ENCODE measurements at places on chromosomes 5 and 9.

GRCh38 chr9:106697390-106697749, 165.6 kb upstream of the ZNF462 start:
- DNase-seq: no peak

- no peak for DNase-seq
These were observed 161.9 kb upstream of the HMHB1 start for GRCh38 chr5:143649937-143650621.

GRCh38 chr9:135525241-135526088, 4.2 kb downstream of the LCN1 start:
- no peak for DNase-seq

- no peak for DNase-seq
These were observed 135.7 kb downstream of the MAN2A1 start for GRCh38 chr5:109825450-109825849.

GRCh38 chr5:57635146-57635777, 152.7 kb upstream of the ACTBL2 start:
- DNase-seq: no peak

- no peak for DNase-seq
These were observed 199.6 kb downstream of the YTHDC2 start for GRCh38 chr5:113713051-113713450.

DNA sequence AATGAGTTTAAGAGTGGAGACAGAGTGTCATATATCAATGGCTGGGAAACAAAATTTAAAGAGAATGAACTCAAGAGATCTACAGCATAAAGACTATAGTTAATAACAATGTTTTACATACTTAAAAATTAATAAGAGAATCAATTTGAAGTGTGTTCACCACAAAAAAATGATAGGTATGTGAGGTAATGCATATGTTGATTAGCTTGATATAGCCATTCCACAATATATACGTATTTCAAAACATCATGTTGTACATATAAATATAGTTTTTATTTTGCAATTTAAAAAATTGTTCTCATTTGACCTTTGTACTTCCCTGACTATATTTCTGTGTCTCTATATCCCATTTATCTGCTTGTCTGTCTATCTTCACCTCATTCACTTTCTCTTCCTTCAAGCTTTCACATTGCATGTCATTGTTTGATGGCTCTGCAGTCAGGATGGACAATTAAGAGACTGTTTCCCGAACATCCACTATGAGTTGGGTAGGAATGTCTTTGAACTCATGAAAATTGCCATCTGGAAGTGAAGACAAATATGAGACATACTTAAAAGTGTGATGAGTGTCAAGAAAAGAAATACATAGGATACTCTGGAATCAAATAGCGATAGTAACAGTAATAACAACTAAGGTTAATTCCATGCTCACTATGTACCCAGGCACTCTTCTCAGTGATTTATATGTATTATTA, 359.9 kb upstream of the ACTBL2 start:
- no peak for DNase-seq

DNA sequence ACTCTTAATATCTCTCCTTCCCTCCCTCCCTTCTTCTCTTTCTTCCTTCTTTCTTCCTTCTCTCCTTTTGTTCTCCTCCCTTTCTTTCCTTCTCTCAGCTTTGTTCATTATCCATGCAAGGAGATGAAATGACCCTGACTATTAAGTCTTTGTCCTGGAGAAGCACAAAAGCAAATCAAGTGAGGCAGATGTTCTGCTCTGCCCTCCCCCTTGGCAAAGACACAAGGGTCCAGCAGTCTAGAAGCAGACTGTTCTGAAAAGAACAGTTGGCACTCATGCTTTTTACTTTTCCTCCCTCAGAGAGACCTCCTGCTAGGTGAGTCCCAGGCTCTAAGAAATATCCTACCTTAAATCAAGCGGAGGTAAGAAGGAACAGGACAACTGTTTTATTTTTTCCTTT, 1067.6 kb upstream of the DMAC1 start:
- no peak for DNase-seq

DNA sequence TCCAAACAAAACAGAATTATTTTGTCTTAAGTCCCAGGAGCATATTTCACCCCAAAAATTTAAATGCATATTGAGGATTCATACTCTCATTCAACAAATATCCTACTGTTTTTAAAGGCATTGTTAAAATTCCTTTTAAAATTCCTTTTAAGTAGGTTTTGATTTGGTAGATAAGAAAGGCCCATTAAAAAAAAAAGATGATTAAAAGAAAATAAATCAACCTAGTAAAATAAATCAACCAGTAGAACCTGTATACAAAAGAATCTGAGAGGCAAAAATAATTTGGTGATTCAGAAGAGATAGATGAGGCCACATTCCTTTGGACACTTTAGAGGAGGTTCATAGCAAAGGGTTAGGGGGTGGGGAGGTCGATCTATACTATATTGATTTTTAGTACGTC, 585.3 kb upstream of the TLE4 start:
- no peak for DNase-seq

DNA sequence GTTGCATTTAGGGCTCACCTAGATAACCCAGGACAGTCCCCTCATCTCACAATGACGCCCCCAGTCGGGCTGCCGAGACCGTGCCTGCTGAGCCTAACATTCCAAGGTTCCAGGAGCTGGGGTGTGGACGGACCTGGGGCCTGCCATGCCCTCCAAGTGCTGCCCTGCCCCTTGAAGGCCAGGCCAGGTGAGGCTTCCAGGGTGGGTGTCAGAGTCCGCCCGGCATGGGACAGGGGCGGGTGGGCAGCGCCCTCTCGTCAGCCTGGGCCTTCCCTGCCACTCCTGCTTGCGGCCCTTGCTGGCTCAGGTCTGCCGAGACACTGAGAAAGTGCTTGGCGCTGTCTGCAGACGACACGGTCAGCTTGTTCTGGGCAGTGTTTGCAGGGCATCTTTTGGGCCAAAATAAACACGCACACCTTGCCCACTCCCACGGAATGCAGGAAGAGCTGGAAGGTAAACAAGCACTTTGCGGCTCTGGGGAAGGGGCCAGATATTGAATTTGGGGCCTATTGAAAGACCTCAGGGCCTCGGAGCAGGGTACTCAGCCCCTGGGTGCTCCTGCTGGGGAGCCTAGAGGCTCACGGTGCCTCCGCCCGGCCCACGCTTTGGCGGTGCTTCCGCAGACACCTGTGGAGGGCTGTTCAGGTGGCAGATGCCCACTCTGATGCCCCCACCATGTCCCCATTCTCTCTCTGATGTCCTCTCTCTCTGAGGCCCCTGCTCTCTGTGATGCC, 4.2 kb upstream of the SCGB3A1 start:
- DNase-seq: no peak

- DNase-seq: no peak
These were observed 95.9 kb downstream of the FBXO4 start for GRCh38 chr5:42020788-42021530.

DNA sequence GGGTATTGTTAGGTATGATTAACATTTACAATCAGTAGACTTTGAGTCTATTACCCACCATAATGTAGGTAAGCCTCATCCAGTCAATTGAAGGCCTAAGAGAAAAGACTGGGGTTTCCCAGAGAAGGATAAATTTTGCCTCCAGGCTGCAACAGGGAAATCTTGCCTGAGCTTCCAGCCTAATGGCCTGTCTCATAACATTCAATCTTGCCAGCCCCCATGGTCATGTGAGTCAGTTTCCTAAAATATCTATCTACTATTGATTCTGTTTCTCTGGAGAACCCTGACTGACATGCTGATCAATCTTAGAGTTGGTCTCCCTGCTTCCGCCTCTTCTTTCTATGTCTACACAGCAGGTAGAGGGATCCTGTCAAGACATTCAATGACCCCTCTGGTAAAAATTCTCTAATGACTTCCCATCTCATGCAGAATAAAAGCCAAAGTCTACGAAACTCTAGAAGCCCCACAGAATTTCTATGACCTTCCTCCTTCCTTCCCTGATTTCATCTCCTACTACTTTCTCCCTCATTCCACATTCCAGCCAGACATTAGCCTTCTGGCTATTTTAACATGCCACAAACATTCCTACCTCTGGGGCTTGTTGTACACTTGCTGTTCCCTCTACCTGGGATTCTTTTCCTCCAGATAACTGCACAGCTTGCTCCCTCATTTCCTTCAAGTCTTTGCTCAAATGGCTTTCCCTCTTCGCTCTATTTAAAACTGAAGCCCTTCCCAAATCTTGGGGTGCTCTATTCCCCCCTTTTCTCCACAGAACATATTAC, 60.2 kb downstream of the FBXW11 start:
- DNase-seq: no peak

GRCh38 chr5:11378461-11378860, 525.8 kb downstream of the CTNND2 start:
- no peak for DNase-seq

DNA sequence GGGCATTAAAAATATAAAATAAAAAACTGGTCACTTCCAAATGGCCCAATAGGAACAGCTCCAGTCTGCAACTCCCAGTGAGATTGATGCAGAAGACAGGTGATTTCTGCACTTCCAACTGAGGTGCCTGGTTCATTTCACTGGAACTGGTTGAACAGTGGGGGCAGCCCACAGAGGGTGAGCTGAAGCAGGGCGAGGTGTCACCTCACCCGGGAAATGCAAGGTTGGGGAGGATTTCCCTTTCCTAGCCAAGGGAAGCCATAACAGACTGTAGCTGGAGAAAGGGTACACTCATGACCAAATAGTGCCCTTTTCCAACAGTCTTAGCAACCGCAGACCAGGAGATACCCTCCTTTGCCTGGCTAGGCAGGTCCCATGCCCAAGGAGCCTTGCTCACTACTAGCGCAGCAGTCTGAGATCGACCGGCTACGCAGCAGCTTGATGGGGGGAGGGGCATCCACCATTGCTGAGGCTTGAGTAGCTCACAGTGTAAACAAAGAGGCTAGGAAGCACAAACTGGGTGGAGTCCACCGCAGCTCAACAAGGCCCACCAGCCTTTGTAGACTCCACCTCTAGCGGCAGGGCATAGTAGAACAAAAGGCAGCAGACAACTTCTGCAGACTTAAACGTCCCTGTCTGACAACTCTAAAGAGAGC, 12.7 kb downstream of the RLN1 start:
- DNase-seq: no peak

DNA sequence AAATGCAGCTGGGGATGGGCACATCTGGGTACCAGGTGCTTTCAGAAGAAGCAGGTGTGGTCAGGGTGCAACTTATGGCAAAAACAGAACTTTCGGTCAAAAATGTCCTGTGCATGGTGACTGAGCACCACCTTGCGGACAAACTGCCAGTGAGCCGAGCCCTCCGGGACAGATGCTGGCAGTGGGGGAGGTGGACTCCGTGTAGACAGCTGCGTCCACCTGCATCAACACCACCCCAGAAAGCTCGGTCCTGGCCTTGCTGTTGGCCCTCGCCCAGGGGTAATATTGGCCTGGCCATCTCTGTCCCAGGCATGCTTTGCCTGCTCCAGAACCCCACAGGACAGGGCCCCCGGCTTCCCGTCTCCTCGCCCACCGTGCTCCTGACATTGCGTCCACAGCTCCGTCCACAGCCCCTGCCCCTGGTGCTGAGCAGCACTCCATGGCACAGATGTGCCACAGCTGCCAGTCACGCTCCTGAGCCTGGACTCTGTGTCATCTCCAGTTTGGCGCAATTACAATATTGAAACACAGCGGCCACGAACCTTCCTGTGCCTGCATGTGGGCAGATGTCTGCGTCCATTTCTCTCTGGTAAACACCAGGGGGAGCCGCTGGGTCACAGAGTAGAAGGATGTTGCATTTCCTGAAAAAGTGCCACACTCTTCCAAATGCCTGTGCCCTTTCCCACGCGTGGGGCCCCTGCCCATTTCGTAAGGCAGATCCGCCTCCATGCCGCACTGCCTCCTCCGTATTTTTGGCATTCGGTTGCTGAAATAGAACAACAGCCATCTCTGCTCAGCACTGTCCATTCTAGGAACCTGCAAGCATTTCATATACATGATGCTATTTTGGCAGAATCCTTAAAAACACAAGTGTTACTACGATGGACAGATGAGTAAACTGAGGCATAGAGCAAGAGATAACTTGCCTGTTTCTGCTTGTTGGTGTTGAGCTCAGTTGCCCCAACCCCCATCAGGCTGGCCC, 33.4 kb upstream of the SLC6A19 start:
- DNase-seq: peak; percentile 50

DNA sequence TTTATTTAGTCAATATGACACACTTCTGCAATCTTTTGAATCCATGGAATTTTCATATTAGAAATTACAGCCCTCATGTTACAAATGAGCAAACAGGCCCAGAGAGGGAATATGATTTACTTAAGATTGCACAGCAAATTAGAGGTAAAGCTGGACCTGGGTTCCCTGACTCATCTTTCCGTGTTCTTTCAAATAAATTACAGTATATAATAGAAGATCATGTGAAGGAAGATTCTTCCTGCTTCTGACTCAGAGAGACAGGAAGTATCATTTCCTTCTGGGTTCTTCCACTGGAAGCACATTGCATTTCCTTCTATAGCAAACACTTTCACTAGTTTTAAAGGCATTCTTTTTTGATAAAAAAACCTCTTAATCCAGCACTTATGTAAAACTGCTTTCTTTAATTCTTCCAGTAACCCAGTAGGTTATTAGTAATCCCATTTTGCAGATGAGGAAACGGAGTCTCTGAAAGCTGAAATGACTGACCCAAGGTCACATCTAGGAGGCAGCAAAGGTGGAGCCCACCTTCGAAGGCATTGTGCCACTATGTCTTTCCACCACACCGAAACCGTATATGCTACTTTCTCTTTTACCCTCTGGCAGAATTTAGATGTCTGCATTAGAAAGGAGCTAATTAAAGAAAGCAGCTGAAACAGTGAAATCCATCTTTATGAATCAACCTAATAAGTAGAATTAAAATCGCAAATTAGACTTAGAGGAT, 566.7 kb upstream of the KLF4 start:
- DNase-seq: no peak

DNA sequence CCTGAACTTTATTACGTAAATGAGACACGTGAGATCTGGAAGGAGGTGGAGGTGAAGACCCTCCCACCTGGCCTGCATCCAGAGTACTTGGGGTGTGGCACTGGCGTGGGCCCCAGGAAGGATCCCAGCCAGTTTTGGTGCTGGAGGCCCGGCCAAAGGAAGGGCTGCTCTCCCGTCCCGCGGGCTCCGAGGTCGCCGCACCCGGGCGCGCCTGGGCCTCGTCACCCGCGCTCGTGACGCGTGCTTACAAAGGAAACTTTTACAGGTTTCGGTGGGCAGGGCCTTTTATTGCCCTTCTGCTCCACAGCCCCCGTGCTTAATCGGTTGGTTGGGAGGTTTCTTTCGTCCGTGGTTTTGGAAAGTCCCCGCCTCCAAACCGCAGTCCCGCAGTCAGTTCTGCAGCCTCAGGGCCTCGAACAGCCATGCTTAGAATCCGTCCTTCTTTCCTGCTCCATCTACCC, 29.2 kb downstream of the CDKN2A start:
- no peak for DNase-seq

GRCh38 chr5:95029569-95030366, 255.1 kb downstream of the MCTP1 start:
- DNase-seq: no peak

DNA sequence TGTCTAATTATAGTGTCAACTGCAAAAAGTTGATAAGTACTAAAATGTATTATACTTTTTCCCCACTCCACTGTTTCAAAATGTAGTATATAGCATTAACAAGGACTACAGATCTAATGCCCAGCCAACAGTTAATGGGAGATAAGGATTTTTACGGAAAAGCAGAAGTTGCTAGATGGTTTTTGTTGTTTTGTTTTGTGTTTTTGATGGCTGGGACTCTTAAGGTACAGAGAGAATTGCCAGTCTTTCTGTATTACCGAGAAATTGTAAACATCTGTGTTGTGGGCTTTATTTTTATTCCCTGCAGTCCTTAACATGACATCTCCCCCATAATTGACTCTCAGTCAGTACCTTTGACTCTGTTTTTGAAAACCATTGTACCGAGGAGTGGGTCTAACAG, 44.0 kb downstream of the TRIO start:
- DNase-seq: no peak

Measured in activated CD4-positive, alpha-beta T cell treated with anti-CD3 and anti-CD28 coated beads for 24 hours (primary cell).